ENCODE measurements at places on chromosomes 2 and 18.

DNA sequence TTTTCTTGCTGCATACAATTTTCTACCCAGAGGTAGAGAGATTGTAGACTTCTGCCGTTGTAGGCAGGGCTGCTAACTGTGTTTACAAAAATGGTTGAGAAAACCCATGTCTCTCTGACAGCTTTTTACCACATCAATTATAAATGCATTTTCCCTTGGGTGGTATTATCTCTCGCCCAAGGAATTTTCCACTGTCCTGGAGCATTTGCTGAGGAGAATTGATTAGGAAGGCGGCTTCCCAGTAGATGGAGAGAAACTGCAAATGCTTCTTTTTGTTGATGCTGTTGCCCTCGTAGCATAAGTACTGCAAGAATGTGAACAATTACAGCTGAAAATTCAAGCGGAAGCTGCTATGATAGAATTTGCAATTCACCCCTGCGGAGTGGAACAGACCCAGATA, 1007.7 kb upstream of the KLHL29 start:
- no peak for DNase-seq

- DNase-seq = no peak
Measured at GRCh38 chr2:46706264-46706983, 209.2 kb downstream of the MCFD2 start.

- no peak for DNase-seq
Measured at GRCh38 chr2:146278881-146279280, 1565.9 kb upstream of the ACVR2A start.

DNA sequence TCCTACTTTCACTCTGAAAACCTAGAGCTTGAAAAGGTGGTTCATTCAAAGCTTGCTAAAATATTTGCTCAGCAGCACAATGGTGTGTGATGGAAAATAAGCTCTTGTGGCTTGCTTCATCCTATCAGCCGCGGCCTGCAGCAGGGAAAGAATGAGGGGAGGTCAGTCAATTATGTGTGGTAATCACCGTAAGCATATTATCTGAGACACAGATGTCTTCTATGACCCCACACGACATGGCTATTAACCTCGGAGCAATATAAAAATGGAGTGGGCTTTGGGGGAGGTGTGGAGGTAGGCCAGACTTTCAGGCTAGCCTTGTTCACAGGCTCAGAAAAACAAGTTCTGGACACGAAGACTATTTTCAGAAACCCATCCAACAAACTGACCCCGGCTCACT, 98.4 kb upstream of the SIX3 start:
- no peak for DNase-seq

GRCh38 chr18:75210274-75211001, at the start of gene TSHZ1:
Gene TSHZ1 (plus strand): TSS chr18:75210797. CDS start chr18:75211877, 1,080 bp downstream.
- no peak for DNase-seq

DNA sequence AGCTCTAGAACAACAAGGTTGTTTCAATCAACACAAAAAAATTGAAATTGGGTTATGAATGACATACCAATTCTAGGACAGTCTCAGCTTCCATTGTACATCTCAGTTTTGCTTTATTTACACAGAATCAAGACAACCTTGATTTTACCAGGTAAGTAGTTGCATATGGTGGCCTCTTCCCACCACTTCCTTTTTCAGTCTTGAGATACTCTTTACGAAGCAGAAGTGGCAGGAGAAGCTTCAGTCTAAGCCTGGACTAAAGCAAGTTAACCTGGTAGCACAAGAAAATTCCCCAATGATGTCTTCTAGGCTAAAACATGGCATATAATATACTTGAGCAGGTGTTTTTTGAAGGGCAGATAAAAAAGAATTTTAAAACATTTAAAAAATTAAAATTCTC, 10.7 kb upstream of the FAM136A start:
- no peak for DNase-seq

Data from left cardiac atrium (tissue), 4 donors.